ENCODE measurements at places on chromosomes 1 and 21.

GRCh38 chr1:95435611-95436010 is 201.6 kb downstream of the RWDD3 start:
- no peak for DNase-seq

GRCh38 chr1:24500448-24501048 is 2.1 kb upstream of the RCAN3 start:
- DNase-seq: no peak

- peak; percentile 12 for DNase-seq
Measured at GRCh38 chr1:17405898-17406759, 33.3 kb downstream of the RCC2 start.

DNA sequence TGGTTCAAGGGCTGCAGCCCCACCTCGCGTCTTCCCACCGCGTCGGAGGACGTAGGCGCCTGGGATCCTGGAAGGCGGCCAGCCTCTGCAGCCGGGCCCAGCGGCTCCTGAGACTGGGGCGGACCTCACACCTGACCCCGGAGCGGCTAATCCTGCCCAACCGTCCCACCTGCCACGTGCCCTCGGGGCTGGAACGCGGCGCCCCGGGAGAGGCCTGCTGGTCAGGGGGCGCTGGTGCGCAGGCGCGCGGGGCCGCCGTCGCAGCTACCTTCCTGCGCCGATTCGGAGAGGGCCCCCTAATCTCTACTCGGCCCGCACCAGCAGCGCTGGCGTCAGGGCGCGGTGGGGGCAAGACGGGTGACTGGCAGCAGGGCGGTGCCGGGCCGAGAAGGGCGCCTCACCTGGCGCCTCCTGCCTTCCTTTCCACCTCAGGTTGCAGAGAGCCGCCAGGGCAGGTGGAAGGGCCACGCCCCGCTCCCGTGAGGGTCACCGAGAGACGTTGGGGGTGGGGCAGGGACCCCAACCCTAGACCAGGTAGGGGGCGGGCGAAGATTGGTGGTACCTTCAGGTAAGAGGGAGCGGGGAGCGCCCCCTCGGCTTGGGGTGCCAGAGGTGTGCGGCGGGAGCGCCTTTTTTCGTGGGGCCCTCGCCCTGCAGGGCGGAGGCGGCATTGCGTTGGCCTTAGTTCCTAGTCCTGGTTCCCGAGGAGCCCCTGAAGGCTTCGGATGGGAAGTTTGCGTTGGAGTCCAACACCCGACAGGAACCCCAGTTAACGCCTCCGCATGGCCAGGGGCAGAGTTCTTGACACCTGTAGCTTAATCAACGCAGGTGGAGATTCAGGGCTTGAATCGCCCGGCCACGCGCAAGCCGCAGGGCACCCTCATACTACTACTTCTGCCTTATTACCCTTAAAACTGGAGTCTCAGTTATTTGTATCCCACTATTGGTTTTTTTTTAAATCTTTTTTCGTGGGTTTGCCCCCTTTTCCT is at the start of gene TDRD5:
Gene TDRD5, plus strand, starts transcription at position 241 of the 989 bp plus-strand sequence. CDS start 784 bp downstream, outside the sequence.
- DNase-seq: no peak

DNA sequence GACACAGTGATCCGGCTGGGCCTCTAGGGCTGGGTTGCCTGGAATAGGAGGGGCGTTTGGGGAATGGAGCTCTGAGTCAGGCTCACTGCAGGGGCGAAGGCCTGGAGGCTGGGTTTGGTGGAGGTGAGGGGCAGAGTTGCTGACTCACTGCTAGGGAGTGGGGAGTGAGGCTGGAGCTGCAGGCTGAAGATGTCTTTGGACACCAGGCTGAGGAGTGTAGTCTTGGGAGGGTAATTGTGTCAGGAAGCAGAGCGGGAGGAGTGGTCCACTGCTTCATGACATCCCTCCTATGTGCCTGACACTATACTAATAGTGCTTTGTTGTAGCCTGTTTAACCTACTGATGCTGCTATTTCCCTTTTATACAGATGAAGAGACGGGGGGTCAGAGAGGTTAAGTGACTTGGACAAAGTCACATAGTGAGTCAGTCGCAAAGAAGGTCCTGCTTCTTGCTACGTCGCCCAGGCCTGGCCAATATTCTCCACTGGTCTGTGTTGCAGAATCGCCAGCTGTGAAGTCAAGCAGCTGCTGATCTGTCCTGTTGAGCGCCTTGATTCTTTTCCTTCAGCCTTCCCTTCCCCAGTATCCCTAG is 13.6 kb downstream of the ACTL8 start:
- no peak for DNase-seq

GRCh38 chr1:20717452-20718342 is at the start of gene KIF17:
TSS of gene KIF17 (minus strand) at chr1:20718007. CDS start at chr1:20717706, 301 bp downstream.
- no peak for DNase-seq

GRCh38 chr1:209855623-209856022 is 27.9 kb downstream of the UTP25 start:
- no peak for DNase-seq

DNA sequence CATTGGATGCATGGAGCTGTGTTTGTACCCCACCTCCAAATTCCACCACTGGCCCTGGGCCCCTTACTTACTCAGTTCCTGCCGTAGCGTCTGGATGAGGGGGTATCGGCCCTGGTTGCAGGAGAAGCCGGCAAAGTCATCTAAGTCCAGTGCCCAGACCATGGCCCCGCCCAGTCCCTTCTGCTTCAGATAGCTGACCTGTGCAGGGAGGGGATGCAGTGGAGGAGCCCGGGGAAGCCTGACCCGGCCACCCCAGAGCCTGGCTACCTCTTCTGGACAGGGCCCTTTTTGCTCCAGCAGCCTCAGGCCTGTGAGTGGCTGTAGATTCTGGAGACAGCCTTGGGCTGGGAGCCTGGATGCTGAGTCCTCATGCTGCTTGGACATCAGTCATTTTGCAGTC is 11.8 kb downstream of the CHIT1 start:
- DNase-seq: no peak

- no peak for DNase-seq
Measured at GRCh38 chr1:175749075-175749474, 5.7 kb upstream of the TNR start.

GRCh38 chr1:151635479-151636072 is 23.7 kb downstream of the SNX27 start:
- no peak for DNase-seq

DNA sequence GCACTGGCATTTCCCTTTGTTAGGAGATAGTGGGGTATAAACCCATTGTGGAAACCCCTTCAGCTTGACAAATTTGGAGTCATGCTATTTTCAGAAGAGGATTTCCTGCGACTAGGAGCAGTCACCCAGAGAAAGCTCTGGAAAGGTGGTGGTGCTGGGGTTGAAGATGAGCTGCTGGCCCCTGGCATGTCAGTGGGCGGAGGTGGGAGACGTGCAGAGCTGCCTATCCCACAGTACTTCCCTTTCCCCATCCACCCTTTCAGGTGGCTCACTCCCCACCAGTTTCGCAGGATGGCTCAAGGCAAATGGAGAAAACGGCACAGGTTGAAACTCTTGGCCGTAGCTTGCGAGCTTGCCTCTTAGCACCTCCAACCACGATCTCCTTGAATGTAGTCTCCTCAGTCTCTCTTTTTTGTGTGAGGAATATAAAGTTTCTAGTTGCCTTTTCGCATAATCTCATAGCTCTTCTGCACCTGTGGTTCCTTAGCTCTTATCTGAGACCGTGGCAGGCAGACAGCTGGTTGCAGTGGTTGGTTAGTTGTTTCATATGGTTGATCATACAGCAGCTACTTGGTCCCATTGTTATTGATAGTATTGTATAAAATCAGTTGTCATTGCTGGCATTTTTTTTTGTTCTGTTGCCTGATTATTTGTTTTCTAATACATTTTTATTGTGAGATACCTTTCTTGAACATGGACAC is 48.2 kb downstream of the ADARB1 start:
- DNase-seq: no peak

Measured in NK-92 treated with Interleukin-12 subunit alpha and Interleukin-12 subunit beta, amount 100 ng/mL, for 24 hours (cell line).